CD14-positive monocyte (primary cell): ENCODE measurements at places on chromosomes 2 and 18. TPM values are rescaled to one million over a fixed set of nuclear protein-coding genes. Genes with fewer than 3 reads are reported as not detected.

DNA sequence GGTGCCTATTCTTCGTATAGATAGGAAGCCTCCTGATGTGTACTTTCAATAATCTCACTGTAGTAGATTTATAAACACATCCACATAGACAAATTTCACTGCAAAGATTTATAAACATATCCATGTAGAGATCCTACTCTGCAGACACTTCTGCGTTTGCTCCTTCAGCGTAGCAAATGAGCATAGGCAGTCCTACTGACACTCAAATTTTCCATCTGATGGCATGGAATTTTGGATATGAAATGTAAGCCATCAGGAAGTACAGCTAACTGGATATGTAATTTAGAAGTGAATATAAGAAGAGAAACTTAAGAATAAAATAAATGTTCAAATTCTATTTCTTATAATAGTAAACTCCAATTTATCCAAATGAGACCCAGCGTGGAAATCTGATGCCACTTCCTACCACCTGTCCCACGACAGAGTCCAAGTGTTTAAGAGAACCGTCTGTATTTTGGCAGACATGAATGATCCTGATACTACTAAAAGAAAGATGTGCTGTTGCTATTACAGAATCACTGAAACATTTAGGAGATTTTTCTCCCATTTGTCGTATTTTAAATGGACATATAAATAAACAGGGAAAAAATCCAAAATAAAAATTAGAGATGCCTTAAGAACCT lies 86.0 kb downstream of the DTNA start:
- H3K27me3 ChIP-seq = no peaks in the 10 kb centered on the region
- no peak overlapping the region for H3K27ac ChIP-seq
- H3K4me3 ChIP-seq = no peak overlapping the region
- DNase-seq = no peak

The PDE11A gene
- polyA plus RNA-seq = not detected in 2 replicates

DNA sequence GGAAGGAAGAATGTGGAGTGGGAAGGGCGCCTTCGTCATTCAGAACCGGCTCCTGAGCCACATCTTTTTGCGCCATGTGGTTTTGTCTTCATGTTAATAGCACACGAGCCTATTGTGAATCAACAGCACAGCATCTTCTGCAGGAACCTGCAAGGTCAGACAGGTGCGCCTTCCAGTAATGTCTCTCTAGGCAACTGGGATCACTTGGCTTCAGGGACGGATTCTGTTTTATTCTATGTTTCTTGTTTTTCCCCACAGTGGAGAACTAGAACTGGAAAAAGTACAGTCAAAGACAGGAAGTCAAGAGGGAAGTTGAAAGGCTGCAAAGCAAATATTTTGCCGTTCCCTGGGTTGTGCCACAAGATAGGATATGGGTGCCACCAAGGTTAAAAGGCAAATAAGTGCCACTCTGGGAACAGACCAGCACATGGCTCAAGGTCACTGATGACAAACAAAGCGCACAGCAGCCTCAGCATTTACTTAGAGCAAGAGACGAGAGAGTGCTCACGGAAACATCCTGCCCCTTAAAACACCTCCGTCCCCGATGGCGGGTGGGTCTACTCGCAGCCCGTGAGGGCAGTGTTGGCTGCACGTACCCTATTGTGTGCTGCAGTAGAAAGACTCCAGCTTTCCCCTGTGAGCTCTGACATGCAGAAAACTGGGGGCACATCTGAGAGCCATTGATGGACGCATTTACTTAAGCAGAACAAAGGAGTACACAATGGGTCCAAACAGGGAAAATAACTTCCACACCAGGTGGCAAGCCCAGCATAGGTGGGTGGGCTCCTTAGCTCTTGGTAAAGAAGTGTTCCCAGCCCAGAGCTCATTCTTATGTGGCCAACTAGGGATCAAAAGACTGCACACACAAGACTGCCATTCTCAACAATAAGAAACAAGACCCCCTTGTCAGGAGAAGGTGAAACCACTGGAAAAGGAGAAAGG lies 107.2 kb upstream of the PARD3B start:
- no peak for DNase-seq
- H3K36me3 ChIP-seq = no peaks in the 10 kb centered on the region
- no peak overlapping the region for H3K4me3 ChIP-seq
- no peaks in the 10 kb centered on the region for H3K4me1 ChIP-seq
- no peaks in the 10 kb centered on the region for H3K27me3 ChIP-seq

DNA sequence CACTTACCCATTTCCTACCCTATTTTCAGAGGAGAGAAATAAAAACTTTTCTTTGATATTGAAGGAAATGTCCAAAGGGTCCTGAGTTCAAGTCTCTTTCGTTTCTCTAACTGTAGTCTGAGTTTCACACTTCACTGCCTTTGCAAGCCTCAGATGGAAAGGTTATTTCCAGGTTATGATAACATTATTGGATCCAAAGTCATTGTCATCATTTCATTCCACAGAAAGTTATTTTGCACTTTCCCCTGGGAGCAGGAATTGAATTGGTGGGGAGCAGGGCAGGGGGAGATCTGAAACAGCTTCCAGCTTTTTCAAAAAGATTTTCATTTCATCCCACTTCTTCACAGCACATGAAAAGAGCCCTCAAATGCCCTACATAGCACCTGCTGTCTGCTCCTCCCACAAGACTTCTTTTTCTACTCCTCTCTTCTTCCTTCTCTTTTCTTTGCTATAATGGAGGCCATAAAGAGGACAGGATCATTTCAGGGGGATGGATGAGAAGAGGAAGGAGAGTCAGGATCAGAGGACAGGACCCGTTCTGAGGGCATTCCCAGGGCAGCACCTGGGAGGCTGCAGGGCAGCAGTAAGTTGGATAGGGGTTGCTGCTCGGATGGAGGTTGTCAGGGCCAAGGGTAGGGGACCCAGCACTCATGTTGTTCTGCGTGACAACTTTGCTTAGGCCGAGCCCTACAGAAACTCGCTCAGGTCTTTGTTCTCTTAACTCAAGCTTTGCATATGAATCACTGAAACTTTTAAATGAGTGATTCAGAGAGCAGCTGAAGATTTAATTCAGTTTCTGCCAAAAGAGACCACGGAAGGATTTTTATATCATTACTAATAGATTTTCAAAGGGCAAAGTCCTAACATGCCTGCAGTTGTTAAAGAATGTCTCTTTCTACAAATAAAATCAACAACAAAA lies 11.4 kb upstream of the GALNT5 start:
- H3K4me1 ChIP-seq = no peaks in the 10 kb centered on the region
- H3K4me3 ChIP-seq = no peak overlapping the region
- H3K27ac ChIP-seq = no peak overlapping the region
- no peaks in the 10 kb centered on the region for H3K27me3 ChIP-seq
- DNase-seq = no peak

DNA sequence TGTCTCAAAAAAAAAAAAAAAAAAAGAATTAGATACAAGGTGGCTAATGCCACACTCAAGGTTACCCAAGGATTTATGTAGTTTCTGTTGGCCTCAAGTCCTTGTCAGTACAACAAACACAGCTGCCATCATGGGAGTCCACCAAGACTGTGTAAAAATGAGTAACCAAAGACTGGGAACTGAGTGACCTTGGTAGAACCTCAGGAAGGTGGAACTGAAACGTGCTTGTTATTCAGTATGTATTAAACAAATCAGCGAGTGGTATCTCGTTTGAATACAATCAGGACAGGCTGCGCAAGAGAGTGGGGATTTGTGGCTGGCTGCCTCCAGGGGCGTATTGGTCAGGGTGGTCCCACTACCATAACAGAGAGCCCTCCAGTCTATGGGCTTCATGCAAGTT lies 1.6 kb upstream of the SFTPB start:
- H3K27me3 ChIP-seq = no peaks in the 10 kb centered on the region
- peaks cover 89% of the 10 kb centered on the region for H3K4me1 ChIP-seq
- no peak overlapping the region for H3K27ac ChIP-seq
- H3K36me3 ChIP-seq = no peaks in the 10 kb centered on the region
- H3K4me3 ChIP-seq = no peak overlapping the region

- DNase-seq = peak; percentile 25
- no peaks in the 10 kb centered on the region for H3K4me1 ChIP-seq
- no peaks in the 10 kb centered on the region for H3K27me3 ChIP-seq
- H3K4me3 ChIP-seq = no peak overlapping the region
Observed at GRCh38 chr18:48475635-48476549, 62.9 kb upstream of the CTIF start.

The IL18R1 gene
- 0.11 TPM for polyA plus RNA-seq

DNA sequence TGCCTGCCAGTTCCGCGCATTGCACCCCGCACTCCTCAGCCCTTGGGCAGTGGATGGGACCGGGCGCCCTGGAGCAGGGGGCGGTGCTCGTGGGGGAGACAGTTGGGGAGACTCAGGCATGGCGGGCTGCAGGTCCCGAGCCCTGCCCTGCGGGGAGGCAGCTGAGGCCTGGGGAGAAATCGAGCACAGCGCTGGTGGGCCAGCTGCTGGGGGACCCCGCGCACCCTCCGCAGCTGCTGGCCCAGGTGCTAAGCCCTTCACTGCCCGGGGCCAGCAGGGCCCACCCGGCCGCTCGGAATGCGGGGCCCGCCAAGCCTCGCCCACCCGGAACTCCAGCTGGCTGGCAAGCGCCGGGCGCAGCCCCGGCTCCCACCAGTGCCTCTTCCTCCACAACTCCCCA lies 488.8 kb upstream of the CHST9 start:
- no peaks in the 10 kb centered on the region for H3K4me1 ChIP-seq
- H3K27me3 ChIP-seq = no peaks in the 10 kb centered on the region
- no peak overlapping the region for H3K27ac ChIP-seq

GRCh38 chr2:206084870-206085741 lies 868 bp downstream of the INO80D start:
- H3K4me1 ChIP-seq = peaks cover 39% of the 10 kb centered on the region
- peak overlapping the region; percentile 96 for H3K27ac ChIP-seq
- H3K36me3 ChIP-seq = no peaks in the 10 kb centered on the region
- H3K27me3 ChIP-seq = no peaks in the 10 kb centered on the region
- peak; percentile 13 for DNase-seq

DNA sequence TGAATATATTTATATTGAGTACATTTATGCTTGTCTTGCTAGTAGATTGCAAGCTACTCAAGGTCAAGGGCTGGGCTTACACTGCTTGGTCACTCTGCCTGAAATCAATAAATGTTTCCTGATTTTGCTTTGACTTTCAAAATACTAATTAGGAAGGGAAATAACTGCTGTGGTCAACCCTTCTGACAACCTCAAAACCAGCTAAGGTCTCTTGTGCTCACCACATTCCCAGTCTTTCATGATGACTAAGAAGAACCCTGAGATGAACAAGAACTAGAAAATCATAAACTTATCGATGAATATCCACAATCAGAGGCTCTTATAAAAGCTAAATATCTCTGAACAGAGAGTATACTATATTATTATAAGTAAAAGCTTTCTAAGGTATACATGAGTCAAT lies 33.3 kb downstream of the ABCB11 start:
- no peak overlapping the region for H3K27ac ChIP-seq
- peaks cover 10% of the 10 kb centered on the region for H3K27me3 ChIP-seq
- no peak for DNase-seq

The ABCG5 gene
- polyA plus RNA-seq = not detected

DNA sequence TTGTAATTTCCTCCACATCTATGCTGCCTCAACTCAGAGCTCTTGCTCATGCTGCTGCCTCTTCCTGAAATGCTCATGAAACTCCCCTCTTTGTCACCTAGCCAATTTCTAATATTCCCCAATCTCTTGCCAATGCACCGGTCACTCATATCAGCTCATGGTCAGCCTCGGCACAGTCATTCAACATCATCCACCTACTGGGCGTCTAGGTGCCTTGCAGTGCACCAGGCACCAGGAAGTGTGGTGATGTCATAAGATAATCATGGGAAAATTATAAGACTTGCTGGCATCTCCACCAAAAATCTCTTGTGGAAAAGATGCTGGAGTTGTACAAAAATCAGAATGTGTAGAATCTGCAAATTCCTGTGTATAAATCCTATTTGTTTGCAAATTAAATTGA lies 52.6 kb upstream of the RAB27B start:
- H3K4me3 ChIP-seq = no peak overlapping the region
- no peaks in the 10 kb centered on the region for H3K36me3 ChIP-seq
- H3K27ac ChIP-seq = no peak overlapping the region
- no peaks in the 10 kb centered on the region for H3K4me1 ChIP-seq
- peaks cover 2% of the 10 kb centered on the region for H3K27me3 ChIP-seq
- peak; percentile 11 for DNase-seq

- no peaks in the 10 kb centered on the region for H3K4me1 ChIP-seq
- H3K36me3 ChIP-seq = peaks cover 61% of the 10 kb centered on the region
- no peaks in the 10 kb centered on the region for H3K27me3 ChIP-seq
- DNase-seq = no peak
Observed at GRCh38 chr2:112314856-112315255, 39.5 kb downstream of the ZC3H6 start.

DNA sequence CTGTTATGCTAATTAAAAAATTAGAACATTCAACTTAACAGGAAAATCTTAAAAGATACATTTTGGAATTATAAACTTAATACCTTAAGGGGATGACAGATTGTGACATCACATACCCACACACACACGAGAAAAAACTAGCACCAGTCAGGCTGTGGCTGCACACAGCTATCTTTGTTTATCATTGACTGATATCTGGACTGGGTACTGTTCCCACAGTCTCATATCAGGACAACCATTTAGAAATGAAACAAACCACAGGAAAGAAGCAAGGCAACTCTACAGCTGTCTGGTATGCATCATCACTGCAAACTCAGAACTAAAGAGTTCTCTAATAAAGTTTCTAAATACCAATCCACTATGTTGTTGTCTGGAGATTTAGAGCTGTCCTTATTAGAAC lies 210.9 kb upstream of the SMAD7 start:
- no peak overlapping the region for H3K27ac ChIP-seq
- H3K4me1 ChIP-seq = no peaks in the 10 kb centered on the region
- no peak overlapping the region for H3K4me3 ChIP-seq
- no peaks in the 10 kb centered on the region for H3K27me3 ChIP-seq
- no peak for DNase-seq

DNA sequence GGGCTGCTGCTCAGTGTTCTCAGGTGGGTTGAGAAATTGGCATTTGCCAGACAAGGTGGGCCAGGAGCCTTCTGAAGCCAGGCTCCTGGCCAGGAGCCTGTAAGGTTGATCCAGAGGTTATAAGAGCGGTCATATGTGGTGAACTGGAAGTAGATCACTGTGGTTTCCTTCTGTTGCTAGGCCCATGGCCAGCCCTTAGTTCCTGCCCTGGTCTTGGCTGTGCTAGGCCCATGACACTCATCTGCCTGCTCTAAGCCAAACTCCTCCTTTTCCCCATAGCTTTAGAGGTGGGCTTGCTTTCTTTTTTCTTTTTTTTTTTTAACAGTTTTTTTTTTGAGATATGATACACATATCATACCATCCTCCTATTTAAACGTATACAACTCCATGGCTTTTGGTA lies 5.0 kb upstream of the MGAT5 start:
- no peak overlapping the region for H3K4me3 ChIP-seq
- H3K36me3 ChIP-seq = no peaks in the 10 kb centered on the region
- no peak overlapping the region for H3K27ac ChIP-seq
- peaks cover 9% of the 10 kb centered on the region for H3K4me1 ChIP-seq

The TUBB8B gene
- polyA plus RNA-seq = not detected

The CAMKMT gene
- 7.0 TPM for polyA plus RNA-seq

The SCG2 gene
- not detected for polyA plus RNA-seq

The RAB6C gene
- polyA plus RNA-seq = not detected

- no peak for DNase-seq
- no peak overlapping the region for H3K27ac ChIP-seq
- no peak overlapping the region for H3K4me3 ChIP-seq
- no peaks in the 10 kb centered on the region for H3K27me3 ChIP-seq
Observed at GRCh38 chr2:79757526-79757925, 244.7 kb downstream of the CTNNA2 start.

GRCh38 chr2:171807831-171808393 lies 86.1 kb downstream of the SLC25A12 start:
- H3K4me1 ChIP-seq = no peaks in the 10 kb centered on the region

The TTC39C gene
- polyA plus RNA-seq = 4.3 TPM

GRCh38 chr2:20094955-20095354 lies 43.5 kb upstream of the LAPTM4A start:
- DNase-seq = no peak
- no peaks in the 10 kb centered on the region for H3K36me3 ChIP-seq
- no peaks in the 10 kb centered on the region for H3K4me1 ChIP-seq
- no peaks in the 10 kb centered on the region for H3K27me3 ChIP-seq
